ENCODE measurements at places on chromosomes 4 and X.

DNA sequence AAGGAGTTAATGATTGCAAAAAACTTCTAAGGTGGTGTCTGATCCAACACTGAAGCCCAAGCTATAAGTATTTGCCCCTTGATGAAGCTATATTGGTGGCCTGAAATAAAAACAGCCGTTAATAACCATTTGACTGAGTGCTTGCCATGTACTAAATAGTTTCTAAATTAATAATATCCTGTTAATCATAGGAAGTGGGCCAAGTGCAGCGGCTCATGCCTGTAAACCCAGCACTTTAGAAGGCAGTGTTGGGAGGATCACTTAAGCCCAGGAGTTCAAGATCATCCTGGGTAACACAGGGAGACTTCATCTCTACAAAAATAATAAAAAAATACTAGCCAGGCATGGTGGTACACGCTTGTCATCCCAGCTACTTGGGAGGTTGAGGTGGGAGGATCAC lies 8.3 kb downstream of the NDP start:
- DNase-seq = no peak

DNA sequence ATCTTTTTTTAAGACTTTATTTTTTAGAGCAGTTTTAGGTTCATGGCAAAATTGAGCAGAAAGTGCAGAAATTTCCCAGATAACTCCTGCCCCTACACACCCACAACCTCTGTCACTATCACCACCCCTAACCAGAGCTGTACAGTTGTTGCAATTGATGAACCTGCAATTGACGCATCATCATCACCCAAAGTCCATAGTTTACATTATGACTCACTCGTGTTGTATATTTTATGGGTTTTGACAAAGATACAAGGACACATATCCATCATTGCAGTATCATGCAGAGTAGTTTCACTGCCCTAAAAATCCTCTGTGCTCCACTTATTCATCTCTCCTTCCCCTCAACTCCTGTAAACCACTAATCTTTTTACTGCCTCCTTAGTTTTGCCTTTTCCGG lies 34.5 kb upstream of the WAS start:
- no peak for DNase-seq

GRCh38 chr4:142566777-142567176 lies 279.3 kb downstream of the INPP4B start:
- no peak for DNase-seq

DNA sequence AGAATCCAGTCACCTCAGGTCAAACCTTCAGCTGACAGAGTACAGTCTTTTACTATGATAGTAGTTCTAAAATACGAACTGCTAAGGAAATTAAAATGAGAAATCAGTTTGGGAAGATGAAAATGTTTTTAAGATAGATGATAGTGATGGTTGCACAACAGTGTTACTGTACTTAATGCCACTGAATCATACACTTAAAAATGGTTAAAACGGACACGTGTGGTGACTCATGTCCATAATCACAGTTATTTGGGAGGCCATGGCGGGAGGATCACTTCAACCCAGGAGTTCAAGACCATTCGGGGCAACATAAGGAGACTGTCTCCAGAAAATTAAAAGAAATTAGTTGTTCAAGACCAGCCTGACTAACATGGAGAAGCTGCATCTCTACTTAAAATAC lies 41.4 kb downstream of the ABHD18 start:
- no peak for DNase-seq

- DNase-seq = no peak
Measured at GRCh38 chr4:56870946-56871345, 36.8 kb upstream of the REST start.

GRCh38 chrX:134538316-134538715 lies 78.4 kb downstream of the HPRT1 start:
- no peak for DNase-seq

DNA sequence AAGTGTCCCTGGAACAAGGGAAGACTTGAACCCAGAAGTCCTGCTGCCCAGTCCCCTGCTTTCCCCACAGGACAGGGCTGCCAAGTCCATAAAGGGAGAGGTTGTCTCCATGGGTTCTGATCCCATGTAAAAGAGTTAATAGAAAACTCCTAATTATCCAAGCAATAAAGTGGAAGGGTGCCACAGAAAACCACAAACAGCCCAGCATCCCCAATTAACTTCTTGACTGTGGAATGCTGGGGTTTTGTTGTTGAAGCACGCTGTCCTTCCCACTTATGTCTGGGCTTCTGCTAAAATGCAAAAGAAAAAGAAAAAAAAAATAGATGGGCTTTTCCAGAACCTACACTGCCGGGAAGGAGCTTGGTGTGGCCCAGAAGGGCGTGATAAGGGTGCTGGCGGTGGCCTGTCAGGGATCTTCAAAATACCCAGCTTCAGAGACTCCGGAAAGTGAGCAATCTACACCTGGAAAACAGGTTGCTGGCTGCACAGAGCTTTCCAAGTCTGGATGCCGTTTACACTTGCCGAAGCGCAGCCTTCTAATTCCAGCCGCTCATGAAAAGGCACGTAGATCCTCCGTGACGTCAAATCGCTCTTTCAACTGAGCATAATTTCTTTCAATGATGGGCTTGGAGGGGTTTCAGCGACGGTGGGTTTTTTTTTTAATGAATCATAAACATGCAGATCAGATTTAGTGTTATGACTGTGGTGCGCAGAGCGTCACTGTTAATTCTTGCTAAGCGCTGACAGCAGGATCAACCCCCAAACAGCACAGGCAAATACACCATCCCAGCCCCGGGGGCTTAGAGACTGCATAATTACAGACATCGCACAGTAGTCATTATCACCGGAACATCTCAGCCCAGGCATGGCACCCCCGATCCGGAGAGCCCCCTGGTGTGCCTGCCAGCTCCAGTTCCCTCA lies 197.6 kb downstream of the BCOR start:
- no peak for DNase-seq

DNA sequence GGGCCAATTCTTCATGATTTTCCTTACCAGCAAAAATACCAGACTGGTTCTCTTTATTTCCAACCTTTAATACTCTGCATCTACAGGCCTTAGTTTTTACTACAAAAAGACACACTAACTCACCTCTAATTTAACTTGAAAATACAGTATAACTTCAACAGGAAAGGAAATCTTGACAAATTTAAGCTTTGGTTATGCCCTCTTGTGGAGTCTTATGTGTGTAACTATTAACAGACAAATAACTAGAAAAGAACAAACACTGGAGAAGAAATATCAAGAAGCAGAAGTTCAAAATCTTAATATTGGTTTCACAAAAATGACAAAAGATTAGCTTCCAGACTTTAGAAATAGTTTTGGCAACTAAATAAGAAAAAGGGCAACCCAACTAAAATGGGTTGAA lies 33.0 kb downstream of the PPA2 start:
- DNase-seq = no peak

- DNase-seq = no peak
Measured at GRCh38 chr4:54006755-54007154, 57.6 kb downstream of the CHIC2 start.

- DNase-seq = no peak
Measured at GRCh38 chr4:173591760-173592159, 61.7 kb upstream of the HAND2 start.

DNA sequence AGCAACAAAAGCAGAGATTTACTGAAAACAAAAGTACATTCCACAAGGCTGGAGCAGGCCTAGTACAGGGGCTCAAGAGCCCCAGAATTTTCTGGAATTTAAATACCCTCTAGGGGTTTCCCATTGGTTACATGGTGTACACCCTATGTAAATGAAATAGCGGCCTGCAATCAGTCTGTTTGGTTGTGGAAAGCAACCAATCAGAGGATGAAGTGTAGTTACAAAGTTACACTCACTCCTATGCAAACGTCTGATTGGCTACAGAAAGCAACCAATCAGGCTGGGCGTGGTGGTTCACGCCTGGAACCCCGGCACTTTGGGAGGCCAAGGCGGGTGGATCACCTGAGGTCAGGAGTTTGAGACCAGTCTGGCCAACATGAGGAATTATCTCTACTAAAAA lies 13.8 kb upstream of the TXLNG start:
- no peak for DNase-seq

- DNase-seq = no peak
Measured at GRCh38 chrX:152901816-152902501, 4.1 kb downstream of the ZNF185 start.

GRCh38 chr4:176303938-176304337 lies 15.8 kb upstream of the SPCS3 start:
- DNase-seq = no peak

GRCh38 chr4:106062452-106062875 lies 167.2 kb downstream of the NPNT start:
- no peak for DNase-seq

GRCh38 chr4:69760455-69760854 lies at the start of gene SULT1B1:
TSS of gene SULT1B1 (minus strand) at chr4:69760620. CDS start at chr4:69755217, 5,403 bp downstream.
- DNase-seq = peak; percentile 41

DNA sequence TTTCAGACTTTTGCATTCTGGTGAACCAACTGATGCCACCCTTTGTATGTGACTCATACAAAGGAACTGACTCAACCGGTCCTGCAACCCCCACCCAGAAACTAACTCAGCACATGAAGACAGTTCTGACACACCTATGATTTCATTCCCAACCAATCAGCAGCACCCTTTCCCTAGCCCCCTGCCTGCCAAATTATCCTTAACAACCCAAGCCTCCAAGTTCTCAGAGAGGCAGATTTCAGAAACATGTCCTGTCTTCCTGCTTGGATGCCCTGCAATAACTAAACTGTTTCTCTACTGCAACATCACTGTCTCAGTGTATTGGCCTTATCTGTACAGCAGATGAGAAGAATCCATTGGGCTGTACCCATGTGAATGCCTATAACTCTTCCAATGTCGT lies 284.7 kb downstream of the CAMK2D start:
- peak; percentile 52 for DNase-seq

GRCh38 chr4:55312489-55313101 lies 33.4 kb upstream of the SRD5A3 start:
- no peak for DNase-seq

- no peak for DNase-seq
Measured at GRCh38 chrX:135625995-135626394, 87.4 kb upstream of the CT45A1 start.

DNA sequence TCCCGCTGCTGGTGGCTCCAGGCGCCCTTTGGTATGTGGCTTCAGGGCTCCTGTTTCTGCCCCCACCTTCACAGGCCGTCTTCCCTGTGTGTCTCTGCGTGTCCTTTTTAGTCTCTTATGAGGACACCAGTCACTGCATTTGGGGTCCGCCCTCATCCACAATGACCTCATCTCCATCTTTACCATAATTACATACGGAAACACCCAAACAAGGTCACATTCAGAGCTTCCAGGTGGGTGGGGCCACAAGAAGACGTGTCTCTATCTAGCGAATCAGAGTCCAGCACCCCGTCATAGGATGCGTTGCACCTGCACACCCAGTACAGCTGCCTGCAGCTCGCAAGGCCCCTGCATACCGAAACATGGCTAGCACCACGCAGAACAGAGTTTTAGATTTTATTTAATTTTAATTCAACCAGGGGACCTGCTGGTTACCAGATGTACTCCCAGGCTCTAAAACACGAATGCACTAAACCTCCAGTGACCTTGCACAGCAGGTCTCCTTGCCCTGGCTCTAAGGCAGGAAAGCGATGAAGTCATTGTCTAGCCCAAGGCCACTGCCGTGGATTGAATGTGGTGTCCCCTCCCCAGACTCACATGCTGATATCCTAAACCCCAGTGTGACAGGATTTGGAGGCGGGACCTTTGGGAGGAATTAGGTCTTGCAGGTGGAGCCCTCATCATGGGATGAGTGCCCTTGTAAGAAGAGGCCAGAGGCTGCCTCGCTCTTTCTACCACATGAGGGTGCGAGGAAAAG lies 30.3 kb downstream of the ABLIM2 start:
- DNase-seq = no peak

GRCh38 chrX:153782871-153783270 lies 2.0 kb downstream of the SRPK3 start:
- DNase-seq = no peak

DNA sequence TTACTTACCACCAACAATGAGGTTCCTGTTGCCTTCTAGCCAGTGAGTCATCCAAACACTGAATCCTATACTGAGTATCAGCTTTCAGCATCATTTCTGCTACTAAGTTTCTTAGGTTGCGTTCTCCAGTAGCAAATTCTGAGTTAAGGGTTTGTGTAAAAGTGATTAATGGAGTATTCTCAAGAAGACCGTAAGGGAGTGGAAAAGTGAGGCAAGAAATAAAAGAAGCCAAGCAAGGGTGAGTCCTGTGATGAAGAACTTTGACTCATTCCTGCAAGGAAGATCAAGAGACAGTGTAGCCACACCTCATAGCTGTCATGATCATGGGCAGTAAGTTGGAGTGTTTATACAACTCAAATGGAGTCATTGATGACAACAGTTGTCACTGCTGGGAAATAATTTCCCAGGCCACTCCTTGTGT lies 446.2 kb downstream of the RAPGEF2 start:
- DNase-seq = no peak

- no peak for DNase-seq
Measured at GRCh38 chr4:106454581-106454980, 86.0 kb upstream of the GIMD1 start.

DNA sequence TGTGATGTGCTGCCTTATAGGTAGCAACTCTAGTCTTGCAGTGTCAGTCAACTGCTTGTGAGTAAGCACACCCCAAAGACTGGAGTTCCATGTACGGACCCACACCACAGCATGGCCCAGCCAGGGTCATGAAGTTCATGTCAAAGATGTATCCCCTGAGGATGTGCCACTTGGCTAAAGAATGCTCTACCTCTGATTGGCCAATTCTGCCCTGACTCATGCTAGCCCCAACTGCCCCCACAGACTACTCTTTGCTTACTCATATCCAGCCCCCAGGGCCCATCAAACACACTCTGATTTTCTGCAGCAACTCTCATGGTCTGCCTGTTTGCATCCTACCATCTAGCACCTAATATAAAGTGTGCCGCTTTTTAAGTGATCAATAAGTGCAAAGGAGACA lies 62.5 kb downstream of the CHRDL1 start:
- no peak for DNase-seq

DNA sequence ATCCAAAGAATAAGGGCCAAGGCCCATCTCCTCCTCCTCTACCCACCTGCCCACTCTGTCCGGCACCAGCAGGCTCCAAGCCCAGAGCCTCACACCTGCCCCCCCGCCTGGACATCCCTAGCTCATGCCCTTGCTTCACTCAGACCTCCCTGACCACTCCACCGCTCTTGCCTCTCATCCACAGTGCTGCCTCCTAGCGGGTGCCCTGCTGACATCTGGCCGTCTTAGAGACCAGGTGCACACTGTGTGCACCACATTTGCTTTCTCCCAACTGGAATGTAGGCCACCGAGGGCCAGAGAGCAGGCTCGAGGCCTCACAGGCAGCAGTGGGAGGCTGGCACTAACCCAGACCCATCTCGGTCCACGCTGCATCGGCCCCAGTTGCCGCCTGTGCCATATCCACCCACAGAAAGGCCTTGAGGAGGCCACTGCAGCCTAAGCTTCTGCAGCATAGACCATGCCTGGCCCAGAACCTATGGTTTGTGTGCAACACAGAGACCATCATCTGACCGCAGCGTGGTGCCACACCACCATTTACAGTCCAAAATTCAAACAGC lies 13.5 kb downstream of the LETM1 start:
- no peak for DNase-seq

DNA sequence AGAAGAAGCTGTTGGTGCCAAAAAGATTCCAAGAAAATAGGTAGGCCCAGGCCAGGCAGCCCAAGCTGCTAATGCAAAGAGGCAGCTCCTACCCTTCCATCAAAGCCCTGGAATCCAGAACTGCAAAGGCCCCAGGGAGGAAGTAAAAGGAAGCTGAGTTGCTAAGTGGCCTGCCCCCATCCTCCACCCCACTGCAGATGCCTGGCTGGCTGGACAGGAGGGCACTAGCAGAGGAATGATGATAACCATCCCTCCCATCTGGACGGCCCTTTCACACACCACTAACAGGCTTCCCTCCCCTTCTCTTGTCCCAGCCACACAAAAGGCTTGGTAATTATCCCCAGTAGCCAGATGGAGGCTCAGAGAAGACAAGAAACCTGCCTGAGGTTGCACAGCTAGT lies 32.4 kb upstream of the PJA1 start:
- DNase-seq = no peak
